ENCODE measurements at places on chromosomes 3 and 15. TPM values are rescaled to one million over a fixed set of nuclear protein-coding genes. Genes with fewer than 3 reads are reported as not detected.

DNA sequence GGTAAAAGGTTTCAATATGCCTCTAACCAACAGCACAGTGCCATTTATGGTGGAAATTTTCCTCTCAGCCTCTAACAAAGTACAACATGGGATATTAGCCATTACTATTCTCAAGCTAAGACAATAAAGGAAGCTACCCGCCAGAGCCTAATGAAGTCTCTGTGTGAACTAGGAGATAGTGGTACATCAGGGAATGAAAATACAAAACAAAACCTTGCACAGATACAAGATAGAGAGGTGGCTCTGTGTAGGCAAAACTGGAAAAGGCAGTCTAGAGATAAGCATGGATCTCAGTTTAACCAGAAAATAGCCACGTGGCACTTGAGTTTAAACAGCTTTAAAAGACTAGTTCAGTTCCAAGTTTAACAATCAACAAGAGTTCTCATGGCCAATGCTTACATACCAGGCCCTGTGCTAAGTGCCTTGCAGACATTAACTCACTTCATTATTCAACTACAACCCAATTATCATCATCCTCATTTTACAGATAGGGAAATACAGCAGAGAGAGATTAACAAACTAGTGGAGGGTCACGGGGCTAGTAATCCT lies 279.3 kb downstream of the IGSF11 start:
- no peak for DNase-seq

DNA sequence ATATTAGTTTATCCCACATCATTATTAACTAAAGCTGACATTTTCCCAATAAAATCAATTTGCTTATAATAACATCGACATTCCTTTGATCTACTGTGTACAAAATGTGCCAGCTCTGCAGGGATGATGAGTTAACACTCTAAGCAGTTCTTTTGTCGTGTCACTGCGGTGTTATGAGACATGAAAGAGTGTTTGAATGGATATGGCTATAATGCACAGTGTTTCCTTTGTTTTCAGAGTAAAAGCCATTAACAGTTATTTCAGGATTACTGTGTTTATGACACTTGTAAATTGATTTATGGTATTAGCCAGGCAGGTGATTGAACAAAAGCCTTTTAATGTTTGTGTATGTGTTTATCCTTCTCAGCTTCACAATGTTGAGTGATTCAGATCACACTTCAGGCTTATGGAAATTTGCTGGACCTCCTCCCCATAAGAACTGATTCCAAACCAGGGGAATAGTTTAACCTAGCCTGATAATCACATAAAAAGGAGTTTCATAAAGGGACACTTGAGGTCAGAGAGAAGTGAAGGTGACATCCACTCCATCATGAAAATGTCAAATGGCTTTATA lies 115.7 kb downstream of the CHL1 start:
- no peak for DNase-seq

GRCh38 chr3:27503526-27503925 lies 19.3 kb upstream of the SLC4A7 start:
- no peak for DNase-seq

- peak; percentile 9 for DNase-seq
Observed at GRCh38 chr15:66765478-66766281, 63.6 kb downstream of the SMAD6 start.

- no peak for DNase-seq
Observed at GRCh38 chr3:122640437-122640999, 40.1 kb upstream of the PARP14 start.

- no peak for DNase-seq
Observed at GRCh38 chr3:128351546-128351945, 115.1 kb downstream of the DNAJB8 start.

GRCh38 chr3:186532598-186533072 lies 11.5 kb downstream of the CRYGS start:
- DNase-seq = no peak

DNA sequence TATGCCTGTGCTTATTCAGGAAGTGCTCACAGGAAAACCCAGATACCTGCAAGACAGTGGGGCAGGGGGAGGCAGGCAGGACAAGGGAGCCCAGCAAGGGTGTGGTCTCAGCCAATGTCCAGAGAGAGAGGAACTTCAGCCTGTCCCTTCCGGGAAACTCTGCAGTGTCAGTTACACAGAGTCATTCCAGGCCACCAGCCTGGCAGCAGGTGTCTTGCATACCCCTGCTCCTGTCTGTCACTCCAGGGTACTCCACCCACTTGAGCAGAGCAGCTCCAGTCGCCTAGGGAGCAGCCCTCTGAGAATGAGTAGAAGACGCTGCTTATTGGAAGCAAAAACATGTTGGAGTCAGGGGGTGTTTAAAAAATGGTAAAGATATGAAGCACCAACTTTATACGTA lies 431.2 kb upstream of the RGMA start:
- DNase-seq = no peak

DNA sequence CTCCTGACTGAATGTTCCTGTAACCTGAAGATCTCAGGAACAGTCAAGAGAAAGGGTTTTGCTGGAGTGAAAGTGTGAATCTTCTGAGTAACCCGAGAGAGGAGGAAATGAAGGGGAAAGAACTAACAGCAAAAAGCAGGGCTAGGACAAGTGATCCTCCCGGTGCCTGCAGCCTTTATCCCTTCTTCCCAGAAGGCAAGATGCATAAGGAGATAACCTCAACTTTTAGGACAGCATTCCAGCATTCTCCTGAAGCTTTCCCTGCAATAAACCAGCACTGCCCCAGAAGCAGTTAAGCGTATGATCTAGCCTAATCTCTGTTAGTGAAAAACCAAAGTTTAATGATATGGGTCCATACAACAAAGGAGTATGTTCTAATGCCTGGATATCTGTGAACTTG lies 298.8 kb downstream of the MEX3B start:
- no peak for DNase-seq

DNA sequence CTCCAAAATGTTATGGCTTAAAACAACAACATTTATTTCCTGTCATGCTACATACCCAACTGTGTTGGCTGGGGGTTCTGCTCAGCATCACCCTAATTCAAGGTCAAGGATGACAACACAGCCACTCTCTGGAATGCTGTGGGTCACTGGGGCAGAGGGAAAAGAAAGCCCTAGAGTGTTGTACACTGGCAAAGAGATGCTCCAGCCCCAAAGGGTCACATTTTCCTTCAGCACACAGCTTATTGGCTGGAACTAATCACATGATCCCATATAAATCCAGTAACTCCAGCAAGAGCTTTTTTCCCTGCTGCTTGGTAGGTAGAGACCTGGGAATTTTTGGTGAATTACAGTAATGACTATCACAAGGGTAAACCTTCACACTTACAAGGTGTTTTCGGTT lies 1041.4 kb downstream of the NTRK3 start:
- no peak for DNase-seq

DNA sequence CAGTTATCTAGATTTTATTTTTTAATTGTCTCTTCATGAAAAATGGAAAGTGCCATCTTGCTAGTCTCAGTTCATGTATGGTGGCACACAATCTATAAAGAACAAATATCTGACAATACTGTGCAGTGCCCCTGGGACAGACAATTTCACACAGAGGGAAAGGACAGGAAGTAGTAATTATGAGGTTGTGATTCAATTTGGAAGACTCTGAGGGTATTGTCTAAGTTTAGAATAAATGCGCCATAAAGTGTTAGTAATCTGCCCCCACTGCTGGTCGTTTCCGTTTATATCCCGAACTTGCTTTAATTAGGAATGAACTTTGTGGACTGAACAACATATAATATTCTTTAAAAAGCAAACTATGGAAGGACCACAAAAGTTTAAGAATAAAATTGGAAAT lies 196.4 kb upstream of the SLC24A5 start:
- DNase-seq = no peak

DNA sequence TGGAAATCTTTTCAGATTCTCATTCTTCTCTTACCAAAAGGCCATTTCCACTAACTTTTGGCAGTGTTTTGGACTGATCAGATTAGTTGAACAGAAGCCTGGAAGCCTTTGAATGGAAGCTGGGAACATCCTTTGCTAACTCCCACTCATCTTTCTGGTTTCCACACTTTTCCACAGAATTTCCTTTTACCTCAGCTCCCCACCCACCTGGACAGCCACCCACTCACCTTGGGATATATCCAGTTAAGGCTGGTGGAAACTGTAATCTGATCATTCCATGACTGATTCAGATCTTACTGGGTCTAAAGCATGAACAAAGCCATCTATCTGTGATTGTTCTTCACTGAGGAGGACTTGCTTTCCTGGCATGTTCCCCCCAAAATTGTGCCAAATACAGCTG lies 119.5 kb downstream of the CCNL1 start:
- no peak for DNase-seq

DNA sequence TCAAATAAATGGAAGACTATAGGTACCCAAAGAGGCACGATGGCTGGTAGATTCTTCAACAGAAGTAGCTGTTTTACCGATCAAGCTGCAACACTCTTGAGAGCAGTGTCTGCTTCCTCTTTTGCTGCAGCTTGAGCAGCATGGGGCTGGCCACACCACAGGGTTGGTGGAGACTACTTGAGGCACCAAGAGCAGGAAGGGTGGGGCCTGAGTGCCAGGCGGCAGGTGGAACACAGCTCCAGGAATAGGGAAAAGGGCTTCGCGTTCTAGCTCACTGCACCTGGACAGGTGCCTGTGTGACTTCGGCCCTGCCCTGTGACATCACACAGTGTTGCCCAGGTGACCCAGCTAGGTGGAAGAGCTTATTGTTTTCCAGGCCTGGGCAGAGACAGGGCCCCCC lies at the start of gene CCDC33:
CCDC33 (plus strand) TSS at position 365 of the 400 bp plus-strand sequence. CDS start 394 bp downstream, outside the sequence.
- no peak for DNase-seq

GRCh38 chr3:42871592-42872196 lies 4.0 kb downstream of the CYP8B1 start:
- no peak for DNase-seq

DNA sequence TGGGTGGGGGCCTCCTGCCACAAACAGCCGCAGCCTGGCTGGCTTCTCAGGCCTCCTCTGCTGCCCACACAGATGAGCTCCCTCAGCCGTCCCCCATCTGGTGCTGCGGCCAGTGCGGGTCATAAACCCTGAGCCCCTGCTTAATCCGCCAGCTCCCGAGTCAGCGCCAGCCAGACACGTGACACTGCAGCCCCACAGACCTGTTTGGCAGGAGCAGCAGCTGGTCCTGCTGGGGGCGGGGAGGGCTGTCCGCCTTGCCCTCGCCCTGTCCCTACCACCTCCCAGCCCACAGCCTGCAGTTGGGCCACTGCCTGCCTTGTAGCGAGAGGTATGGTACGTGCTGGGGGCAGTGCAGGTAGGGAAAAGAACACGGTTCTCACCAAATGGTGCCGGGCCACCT lies 86.2 kb downstream of the IQSEC1 start:
- DNase-seq = peak; percentile 47

GRCh38 chr15:76460871-76461270 lies 124.3 kb downstream of the ISL2 start:
- DNase-seq = no peak

GRCh38 chr3:177887475-177887874 lies 648.8 kb upstream of the KCNMB2 start:
- DNase-seq = no peak

DNA sequence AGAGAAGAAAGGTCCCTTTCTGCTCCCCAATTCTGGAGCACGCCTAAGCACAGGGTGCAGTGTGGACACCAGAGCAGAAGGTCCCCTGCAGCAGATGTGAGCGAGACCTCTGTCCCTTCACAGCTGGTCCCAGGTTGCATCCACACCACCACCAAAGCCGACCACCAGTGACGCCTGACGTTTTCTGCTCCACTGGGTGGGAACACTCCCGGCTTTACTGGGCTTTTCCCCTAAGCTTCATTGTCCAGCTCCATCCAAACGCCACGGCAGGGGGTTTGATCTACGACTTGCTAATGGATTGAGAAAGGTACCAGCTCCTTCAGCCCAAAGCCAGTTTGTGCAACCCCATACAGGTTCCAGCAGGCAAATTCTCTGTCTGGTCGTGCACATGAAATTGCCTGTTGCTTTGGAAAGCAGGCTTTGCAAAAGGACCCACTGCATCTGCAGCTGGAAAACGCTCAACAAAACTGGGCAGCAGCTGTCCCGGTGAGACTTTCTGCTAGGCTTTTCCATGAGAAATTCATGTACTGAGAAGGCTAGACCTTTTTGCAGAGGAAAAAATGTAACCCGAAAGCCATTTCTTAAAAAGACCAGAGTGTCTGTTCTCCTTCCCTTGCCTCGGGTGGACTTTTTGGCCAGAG lies 31.1 kb downstream of the ADAMTS17 start:
- DNase-seq = no peak

DNA sequence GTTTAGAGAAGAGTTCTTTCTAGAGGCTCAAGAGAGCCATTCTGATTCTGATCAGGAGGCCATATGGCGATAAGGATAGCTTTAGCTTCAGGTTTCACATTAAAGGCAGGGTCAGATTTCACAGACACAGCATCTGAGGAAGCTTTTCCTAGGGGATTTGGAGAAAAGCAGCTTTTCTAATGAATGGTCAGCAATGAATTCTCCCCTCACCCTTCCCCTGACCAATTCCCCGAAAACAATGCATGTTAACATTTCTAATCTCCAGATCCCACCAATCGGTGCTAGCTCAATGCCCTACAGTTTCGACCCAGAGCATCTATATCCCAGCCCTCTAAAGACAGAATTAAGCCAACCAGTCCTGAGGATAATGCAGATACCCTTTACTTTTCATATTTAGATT lies 9.8 kb downstream of the AGBL1 start:
- no peak for DNase-seq

DNA sequence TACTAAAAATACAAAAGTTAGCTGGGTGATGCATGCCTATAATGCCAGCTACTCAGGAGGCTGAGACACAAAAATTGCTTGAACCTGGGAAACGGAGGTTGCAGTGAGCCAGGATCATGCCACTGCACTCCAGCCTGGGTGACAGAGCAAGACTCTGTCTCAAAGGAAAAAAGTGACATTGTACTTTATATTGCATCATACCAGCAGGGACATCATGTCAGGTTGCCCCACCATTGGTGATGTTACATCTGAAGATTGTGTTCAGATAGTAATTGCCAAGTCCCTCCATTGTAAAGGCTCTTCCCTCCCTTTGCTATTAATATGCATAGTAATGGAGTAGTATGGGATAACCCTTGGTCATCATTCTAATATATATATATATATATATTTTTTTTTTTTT lies 44.8 kb downstream of the FOXL2 start:
- DNase-seq = no peak

DNA sequence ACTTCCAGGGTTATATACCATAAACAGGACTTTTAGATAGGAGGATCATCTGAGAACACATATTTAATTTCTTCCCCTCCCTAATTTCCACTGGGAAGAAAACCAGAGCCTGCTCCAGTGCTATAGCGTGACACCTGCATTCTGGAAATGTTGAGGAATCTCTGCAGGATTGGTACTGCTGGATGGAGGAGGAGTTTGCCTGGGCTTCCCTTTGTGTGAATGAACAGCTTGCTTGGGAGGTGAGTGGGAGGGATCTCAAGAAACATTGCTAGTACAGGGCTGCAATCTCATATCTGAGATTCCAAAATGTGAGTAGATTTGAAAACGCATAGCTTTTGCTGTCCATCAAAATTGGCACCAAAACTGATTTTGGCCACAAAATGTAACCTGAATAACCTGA lies 295.9 kb upstream of the RGMA start:
- DNase-seq = no peak

GRCh38 chr3:41608347-41608746 lies 353.6 kb downstream of the ULK4 start:
- no peak for DNase-seq

GRCh38 chr3:52315006-52315405 lies 1.1 kb upstream of the DNAH1 start:
- no peak for DNase-seq

- DNase-seq = no peak
Observed at GRCh38 chr3:138429665-138430064, 4.8 kb upstream of the ESYT3 start.

The PIGZ gene
- total RNA-seq = 3.7 TPM

The RHCG gene
- 0.22 TPM for total RNA-seq

The IMPG2 gene
- total RNA-seq = 0.11 TPM

The CILP gene
- total RNA-seq = 7.3 TPM

The TM4SF1 gene
- 103 TPM for total RNA-seq

The PLA2G4E gene
- total RNA-seq = not detected

The NCK1 gene
- 23.6 TPM for total RNA-seq

The GUCA1C gene
- 5.8 TPM for total RNA-seq

Data from left ventricle myocardium inferior (tissue), 1 donor.